ENCODE measurements at places on chromosomes 1 and 21.

GRCh38 chr1:3590139-3590763 is 21.1 kb downstream of the MEGF6 start:
- no peak for DNase-seq

DNA sequence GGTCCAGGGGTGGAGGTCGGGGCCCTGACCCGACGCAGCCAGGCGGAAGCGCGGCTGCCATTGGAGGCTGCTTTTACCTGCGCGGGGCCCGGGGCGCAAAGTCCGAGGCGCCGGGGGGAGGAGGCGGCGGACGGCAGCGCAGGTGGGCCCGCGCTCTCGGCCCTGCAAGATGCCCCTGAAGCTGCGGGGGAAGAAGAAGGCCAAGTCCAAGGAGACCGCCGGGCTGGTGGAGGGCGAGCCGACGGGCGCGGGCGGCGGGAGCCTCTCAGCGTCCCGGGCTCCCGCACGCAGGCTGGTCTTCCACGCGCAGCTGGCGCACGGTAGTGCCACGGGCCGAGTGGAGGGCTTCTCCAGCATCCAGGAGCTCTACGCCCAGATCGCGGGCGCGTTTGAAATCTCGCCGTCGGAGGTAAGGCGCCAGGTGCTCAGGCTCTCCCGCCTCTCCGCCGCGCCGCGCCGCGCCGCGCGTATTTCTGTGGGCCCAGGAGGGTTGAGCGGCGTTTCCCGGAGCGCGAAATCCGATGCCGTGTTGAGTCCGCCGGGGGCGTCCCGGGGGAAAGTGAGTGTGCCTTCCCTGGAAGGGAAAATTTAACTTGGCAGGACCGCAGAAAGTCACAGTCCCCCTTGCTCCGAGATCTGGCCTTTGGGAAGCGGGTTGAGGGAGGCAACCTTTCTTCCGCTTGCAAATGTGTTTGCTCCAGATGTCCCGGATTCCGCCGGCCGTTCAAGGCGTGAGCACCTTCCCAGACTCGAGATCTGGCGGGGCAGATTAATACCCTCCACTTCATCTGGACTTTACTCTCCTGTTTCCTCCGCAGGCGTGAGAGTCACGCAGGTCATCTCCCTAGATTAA is at the start of gene GIPC2:
TSS of gene GIPC2 (plus strand) at position 41 of the 853 bp plus-strand sequence. CDS start at position 170, 129 bp downstream.
- no peak for DNase-seq

DNA sequence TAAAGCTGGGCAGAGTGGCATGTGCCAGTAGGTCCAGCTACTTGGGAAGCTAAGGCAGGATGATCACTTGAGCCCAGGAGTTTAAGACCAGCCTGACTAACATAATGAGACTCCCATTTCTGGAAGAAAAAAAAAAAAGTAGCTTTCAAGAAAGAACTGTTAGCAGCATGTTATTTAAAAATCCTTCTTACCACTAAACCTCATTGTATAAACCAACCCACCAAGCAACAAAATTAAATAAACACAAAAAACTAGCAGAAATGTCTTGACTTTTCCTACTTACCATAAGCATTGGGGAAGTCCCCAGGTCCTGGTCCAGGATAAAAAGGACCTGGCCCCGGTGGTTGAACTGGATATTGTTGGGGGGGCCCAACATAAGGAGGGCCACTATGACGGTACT is 192.9 kb upstream of the HP1BP3 start:
- no peak for DNase-seq

GRCh38 chr21:25385341-25385740 is 221.9 kb downstream of the MRPL39 start:
- DNase-seq = no peak

- DNase-seq = no peak
Observed at GRCh38 chr1:3928586-3928985, 28.5 kb upstream of the C1orf174 start.

DNA sequence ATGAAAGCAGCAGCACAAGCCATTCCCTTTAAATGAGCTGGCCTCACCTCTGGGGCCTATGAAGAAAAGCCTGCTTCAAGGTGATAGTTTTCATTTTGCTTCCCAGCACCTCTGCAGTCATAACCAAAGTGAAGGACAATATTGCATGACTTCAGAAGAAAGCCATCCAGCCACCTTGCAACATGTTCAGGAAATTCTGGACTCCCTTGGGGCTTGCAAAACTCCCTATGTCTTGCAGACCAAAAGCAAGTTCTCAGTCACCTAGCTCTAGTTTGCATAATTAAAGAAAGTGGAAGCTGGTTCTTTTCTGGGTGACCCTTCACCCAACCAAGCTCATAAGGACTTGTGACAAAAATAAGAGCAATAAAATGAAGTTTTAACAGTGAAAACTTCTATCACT is 87.6 kb downstream of the GFI1 start:
- no peak for DNase-seq

GRCh38 chr21:27487676-27488075 is 520.8 kb upstream of the ADAMTS5 start:
- no peak for DNase-seq

DNA sequence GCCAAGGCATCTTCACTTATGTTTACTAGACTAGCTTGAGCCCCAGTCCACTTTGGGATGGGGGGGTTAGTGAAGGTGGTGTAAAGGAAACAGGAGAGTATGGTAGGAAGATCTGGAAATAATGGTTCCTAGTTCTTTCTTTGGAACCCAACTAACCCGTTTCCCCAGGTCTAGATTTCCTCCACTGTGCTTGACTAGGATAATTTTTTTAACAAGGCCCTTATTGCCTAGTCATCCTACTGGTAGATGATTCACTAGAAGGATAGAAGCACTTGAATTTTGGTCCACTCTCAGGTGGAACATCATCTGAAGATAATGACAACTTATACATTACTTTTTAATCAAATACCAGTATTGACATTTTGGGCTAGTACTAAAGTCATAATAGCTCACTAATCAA is 45.9 kb upstream of the MYOCOS start:
- no peak for DNase-seq

GRCh38 chr1:99004254-99004860 is 304 bp downstream of the PLPPR5 start:
- no peak for DNase-seq

GRCh38 chr1:63873751-63874150 is 99.9 kb downstream of the ROR1 start:
- no peak for DNase-seq

GRCh38 chr1:55519937-55520683 is 304.9 kb upstream of the USP24 start:
- DNase-seq = no peak

GRCh38 chr1:201223852-201224665 is 33.4 kb downstream of the IGFN1 start:
- no peak for DNase-seq

DNA sequence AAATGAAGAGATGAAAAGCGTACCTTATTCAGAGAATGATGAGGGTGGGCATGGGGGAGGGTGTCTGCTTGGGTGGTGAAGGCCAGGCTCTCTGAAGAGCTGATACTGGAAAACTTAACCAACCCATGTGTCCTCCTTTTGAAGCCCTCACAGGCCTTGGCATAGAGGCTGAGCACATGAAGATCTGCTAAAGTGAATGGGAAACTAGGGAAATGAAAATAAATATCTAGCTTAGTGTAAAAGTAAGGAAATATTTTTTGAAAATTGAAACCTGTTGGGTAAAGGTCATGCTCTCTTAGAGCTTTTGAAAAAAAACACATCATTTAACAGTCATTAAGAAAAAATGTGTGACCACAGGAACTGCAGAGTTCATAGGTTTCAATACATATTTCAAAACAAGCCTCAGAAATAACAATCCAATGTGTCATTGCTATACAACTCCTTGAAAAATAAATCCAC is 40.5 kb upstream of the RALGPS2 start:
- DNase-seq = no peak

- DNase-seq = no peak
Observed at GRCh38 chr1:18118491-18118890, 10.9 kb downstream of the IGSF21 start.

DNA sequence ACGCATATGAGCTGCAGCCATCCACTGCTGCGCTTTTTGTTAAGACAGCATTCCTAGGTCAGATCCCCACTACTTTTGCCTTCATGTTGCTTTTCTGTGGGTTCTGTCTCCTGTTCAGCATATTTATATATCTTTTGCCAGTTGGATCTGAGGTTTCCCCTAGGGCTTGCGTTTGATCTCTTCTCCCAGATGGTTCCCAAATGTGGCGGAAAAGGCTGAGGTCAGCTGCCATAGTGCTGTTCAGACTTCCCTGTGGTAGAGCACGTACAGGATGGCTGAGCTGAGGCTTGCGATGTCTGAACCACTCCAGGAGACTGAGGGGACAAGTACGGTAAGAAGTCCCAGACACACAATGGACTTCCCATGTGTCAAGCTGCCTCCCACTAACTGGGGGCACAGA is 39.8 kb downstream of the COL6A1 start:
- DNase-seq = no peak

GRCh38 chr1:225445639-225446594 is 18.1 kb upstream of the LBR start:
- DNase-seq = no peak

GRCh38 chr1:75412616-75413015 is 198.3 kb downstream of the SLC44A5 start:
- no peak for DNase-seq

- DNase-seq = no peak
Observed at GRCh38 chr1:112894010-112894292, 62.0 kb downstream of the SLC16A1 start.

DNA sequence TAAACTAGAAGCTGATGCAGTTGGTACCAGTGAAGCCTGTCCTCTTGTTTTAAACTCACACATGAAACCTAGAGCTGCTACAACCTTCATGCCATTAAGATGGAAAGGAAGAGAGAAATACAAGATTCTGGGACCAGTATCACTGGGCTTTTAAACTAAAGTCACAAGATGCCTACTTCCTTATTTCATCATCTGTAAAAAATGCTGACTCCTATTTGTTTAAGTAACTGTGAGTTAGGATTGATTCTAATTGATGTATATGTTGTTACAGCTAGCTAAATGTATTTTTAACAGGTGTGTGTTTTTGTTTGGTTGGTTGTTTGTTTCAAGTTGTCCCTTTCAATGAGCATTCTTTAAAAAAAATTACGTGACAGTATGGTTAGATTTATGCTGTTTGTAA is 833.3 kb upstream of the PRMT6 start:
- no peak for DNase-seq

- no peak for DNase-seq
Observed at GRCh38 chr1:18191481-18192155, 84.0 kb downstream of the IGSF21 start.
